ENCODE measurements at places on chromosomes 3 and 15. TPM values are rescaled to one million over a fixed set of nuclear protein-coding genes. Genes with fewer than 3 reads are reported as not detected.

GRCh38 chr3:449711-450110, 253.1 kb downstream of the CHL1 start:
- DNase-seq = no peak

GRCh38 chr15:85149465-85150129, 167.9 kb downstream of the PDE8A start:
- no peak for DNase-seq

- DNase-seq = no peak
Observed at GRCh38 chr15:31062310-31062847, 39.1 kb downstream of the TRPM1 start.

Gene SEMA7A
- total RNA-seq = 0.20 TPM

DNA sequence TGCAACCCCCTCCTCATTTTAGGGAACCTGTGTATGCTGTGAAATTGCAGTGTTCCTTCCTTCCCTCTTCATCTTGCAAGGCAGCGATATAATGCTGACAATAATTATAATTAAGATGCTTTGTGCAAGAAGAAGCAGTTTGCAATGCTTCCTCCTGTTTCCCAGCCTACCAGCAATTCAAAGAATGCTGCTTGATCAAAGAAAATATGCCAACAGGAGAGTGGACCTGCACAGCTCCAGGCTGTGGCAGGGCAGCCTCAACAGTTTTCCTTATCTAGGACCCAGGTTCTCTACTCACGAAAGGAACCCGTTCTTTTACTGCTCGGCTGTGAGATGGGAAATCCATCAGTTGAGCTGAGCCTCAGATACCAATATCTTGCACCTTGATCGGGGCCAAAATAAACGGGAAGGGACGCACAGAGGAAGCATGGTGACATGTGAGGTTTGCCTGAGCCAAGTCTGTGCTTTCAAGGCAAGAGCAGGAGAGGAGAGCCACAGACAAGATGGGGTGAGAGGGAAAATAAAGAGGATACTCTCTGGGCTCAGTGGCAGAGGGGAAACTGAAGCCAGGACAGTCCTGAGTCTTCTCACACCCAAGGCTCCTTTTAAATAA, 22.6 kb upstream of the LRTM1 start:
- no peak for DNase-seq

Gene C3orf20
- not detected for total RNA-seq

Gene EIF2B5
- 45.1 TPM for total RNA-seq

- DNase-seq = no peak
Observed at GRCh38 chr3:179402963-179403362, 48.3 kb downstream of the GNB4 start.

- DNase-seq = no peak
Observed at GRCh38 chr15:80604583-80605575, 90.2 kb upstream of the ABHD17C start.

Gene COL6A6
- under 0.01 TPM for total RNA-seq

All from transverse colon (tissue), 4 donors.